HEK293T (cell line): ENCODE measurements at places on chromosomes 2 and 18.
A peak's percentile ranks its signal among the peaks of the same experiment; 100 is the strongest.

- DNase-seq, result no peak
These were observed 47.1 kb upstream of the ADAM23 start for GRCh38 chr2:206396211-206396610.

GRCh38 chr2:12964904-12965539 is 248.3 kb downstream of the TRIB2 start:
- DNase-seq, result no peak

GRCh38 chr18:36564841-36565240 is 264.0 kb downstream of the TPGS2 start:
- DNase-seq, result no peak

DNA sequence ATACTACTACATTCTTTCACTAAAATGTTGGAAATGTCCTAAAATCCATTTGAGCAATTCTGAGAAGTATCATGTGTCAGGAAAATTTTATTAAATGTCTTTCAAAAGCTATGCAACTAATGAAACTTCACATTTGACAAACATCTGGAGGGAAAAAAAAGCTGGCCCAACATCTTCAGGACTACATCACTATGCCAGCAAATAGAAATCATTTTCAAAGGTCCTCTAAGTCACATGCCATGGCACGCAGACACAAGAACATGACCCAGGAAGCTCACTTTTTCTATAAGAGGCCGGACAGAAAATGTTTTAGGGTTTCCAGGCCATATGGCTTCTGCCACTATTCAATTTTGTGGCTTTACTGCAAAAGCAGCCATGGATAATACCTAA is 11.6 kb downstream of the KANSL3 start:
- DNase-seq, result no peak

DNA sequence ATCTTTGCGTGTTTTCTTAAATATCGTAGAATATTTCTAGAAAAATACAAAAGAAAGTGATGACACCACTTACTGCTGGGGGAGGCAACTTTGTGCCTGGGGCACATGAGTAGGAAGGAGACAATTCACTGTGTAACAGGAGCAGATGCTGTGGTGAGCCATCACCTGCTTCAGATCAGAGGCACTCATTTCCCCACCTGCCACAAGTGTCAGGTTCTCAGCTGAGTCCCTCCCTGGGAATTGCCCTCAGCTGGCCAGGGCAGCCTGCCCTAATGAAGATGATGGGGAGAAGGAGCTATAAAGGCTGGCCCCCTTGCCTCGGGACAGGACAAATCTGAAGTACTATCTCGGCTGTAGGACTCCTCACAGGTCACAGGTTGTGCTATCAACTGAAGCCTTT is 322.8 kb downstream of the STK39 start:
- DNase-seq, result no peak

- DNase-seq, result no peak
These were observed 31.2 kb downstream of the EPC2 start for GRCh38 chr2:148675708-148676107.

DNA sequence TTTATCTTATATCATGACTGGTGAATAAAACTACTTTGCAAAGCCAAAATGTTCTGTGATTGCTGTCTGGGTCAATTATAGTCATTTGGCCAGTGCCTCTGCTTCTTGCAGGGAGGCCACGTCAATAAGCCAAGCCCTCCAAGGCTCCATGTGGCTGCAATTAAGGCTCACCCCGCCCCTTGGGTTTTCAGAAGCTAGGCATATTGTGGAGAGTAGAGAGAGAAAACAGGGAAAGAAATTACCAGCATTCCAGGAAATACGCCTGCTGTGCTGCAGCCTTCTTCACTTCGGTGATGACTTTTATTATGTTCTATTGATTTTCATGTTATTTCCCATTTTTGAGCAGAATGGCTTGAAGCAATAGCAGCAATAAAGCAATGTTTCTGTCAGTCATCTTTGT is 319.7 kb downstream of the SOX11 start:
- DNase-seq, result no peak

DNA sequence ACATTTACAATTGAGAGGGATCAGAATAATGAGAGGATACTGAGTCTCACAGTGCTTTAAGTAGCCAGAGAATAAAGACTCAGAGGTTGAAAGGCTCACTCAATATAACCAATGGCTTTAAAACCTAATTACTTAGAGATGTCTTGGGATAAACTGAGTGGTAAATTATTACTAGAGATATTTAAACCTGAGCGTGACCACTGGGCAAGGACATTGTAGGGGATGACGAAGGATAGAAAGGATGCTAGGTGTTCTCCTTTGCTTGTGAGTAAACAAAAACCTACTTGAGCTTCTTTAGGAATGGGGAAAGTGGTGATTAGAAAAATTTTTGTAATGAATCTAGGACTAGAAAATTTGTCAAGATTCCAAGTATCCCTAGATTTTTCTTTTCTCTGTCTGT is 12.0 kb upstream of the SLC38A11 start:
- DNase-seq, result no peak

GRCh38 chr18:58186258-58186948 is 142.4 kb downstream of the NEDD4L start:
- DNase-seq, result no peak

DNA sequence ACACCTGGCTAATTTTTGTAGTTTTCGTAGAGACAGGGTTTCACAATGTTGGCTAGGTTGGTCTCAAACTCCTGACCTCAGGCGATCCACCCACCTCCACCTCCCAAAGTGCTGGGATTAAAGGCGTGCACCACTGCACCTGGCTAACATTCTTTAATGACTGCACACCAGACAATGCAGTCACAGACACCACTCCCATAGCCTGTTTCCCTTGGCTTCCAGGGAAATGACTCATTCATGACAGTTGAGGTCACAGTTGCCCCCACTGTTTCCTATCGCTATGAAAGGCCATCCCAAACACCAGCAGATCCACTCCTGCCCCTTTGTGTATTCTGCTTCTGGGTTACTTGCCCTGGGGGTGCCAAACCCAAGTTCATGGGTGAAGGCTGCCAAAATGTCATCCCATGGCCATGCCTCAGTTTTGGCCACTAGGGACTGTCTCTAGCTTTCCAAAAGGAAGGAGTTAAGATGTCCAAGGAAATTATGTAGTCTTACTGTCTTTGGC is 8.7 kb downstream of the CHMP1B start:
- DNase-seq, result no peak

DNA sequence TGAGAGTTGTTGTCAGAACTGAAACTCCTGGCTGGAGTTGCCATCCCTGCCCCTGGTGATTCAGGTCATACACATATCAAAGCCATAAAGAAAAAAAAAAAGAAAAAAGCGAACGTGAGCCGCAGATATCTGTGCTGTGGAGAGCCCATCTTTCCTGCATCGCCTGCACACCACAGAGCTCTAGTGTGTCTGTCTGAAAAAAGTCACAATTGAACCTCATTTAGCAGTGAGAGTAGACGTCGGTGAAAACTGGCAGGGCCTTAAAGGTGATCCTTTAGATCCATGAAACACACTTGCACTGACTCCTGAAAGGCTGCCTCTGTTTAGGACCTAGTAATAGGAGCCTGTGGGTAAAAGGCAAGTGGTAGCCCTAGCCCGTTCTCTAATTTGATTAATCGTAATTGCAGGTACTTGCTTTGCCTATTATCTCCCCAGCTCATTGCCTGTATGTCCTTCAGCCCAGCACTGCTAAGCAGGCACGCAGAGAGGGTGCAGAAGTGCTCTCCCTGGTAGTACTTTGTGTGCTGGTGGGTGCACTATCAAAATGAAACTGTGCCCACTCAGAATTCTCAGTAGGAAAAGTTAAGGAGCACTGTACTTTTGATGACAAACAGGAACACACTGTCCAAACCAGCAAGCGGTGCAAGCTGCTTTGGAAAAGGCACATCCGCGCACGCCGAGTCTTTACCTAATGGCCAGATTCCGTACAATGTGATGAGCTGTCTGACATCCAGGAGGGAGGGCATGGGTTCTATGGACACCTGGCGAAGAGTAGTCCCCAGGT is 103.5 kb upstream of the ASB18 start:
- DNase-seq, result no peak

DNA sequence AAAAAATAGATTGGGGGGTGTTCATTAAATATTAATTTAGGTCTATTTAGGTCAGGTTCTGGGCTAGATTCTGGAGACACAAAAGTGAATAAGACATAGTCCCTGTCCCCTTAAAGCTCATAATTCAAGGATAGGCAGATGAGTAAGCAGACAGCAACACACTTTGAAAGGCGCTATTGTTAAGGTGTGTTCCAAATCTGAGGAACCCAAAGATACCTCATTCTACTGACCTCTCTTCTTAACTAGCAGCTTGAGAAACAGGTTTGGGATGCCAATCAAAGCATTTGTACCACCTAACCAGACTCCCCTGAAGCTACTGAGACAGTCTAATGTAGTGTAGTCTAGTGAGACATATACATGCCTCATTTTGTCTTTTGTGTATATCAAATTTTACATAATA is 34.8 kb downstream of the SEMA4F start:
- DNase-seq, result no peak

DNA sequence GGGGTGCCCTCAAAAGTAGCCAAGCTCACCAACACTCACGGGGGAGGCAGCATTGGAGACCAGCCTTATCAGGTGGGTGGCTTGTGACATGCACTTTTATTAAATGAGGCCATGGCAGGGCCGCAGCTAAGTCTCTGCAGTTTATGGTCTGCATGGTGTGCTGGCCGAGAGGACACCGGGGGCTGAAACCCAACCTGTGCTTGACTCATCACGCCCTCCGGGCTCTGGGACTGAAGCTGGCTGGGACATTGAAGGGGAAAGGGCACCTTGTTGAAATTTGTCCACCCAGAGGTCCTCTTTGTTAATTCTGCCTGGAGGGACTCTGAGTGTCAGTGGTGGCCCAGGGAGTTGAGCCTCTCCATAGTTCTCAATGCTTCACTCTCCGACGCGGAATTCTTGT is 17.7 kb upstream of the NTSR2 start:
- no peak for DNase-seq

- DNase-seq, result no peak
These were observed 168.6 kb downstream of the LDLRAD4 start for GRCh38 chr18:13386891-13387801.

DNA sequence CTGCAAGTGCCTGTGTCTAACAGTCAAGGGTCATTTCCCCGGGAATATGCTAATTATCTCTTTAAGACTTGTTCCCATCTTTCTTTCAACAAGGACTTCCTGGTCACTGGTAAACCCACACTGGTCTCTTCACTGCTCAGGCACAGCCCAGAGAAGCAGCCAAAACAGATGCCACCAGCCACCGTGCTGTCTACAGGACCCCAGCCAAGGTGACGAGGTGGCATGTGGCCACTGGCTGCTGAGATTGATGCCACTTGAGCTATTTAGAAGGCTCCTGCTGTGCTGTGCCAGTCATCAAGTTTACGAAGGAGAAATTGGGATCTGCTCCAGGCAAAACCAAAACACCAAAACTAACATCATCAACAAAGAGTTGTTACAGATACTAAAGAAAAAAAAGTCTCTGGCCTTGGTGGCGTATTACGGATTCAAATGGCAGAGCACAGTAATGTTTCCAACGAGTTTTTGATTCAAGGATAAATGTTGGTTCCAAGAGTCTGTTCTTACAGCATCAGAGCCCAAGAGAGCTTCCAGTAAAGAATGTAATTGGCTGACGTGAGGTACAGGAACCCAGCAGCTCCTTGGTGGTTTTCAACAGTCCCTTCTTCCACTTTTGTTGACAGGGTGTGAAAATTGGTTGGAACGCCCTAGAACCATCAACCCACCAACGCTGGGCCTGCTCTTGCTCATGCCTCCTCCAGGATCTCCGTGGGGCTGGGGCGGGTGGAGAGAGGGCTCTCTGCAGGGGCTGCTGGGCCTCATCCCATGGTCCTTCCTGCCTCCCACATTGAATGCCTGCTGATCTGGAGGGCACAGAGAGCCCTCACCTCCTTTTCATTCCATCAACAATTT is 63.7 kb upstream of the ZCCHC2 start:
- no peak for DNase-seq

GRCh38 chr2:159151198-159152127 is 135.0 kb downstream of the WDSUB1 start:
- no peak for DNase-seq

- no peak for DNase-seq
These were observed 93.3 kb downstream of the COL5A2 start for GRCh38 chr2:189086250-189086649.

GRCh38 chr2:136212426-136213378 is 94.8 kb upstream of the CXCR4 start:
- no peak for DNase-seq

GRCh38 chr2:164314148-164314547 is 307.1 kb downstream of the GRB14 start:
- peak; percentile 13 for DNase-seq

- peak; percentile 6 for DNase-seq
These were observed 2.7 kb upstream of the TGIF1 start for GRCh38 chr18:3447068-3447894.

DNA sequence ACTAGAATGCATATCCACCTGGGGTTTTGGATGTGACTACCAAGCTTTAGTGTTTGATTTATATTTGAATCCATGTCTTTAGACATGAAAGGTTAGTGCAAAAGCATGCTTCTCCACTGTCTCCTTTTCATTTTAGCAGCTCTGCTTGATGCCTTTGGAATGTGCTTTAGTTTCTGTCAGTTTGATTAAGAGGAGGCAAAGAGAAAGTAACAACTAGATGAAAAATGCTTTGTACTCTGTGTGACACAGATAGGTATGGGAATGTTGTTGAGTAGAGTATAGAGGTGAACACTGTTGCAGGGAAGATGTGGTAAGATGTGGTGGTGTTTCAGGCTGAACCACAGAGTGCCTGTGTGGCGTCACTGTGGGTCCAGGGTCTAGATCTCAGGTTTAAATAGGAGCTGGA is 19.8 kb downstream of the PIK3C3 start:
- DNase-seq, result no peak

GRCh38 chr2:191218292-191218898 is 26.8 kb upstream of the MYO1B start:
- peak; percentile 61 for DNase-seq

GRCh38 chr18:65808759-65809158 is 57.9 kb downstream of the CDH7 start:
- DNase-seq, result no peak

GRCh38 chr2:225008935-225009334 is 33.3 kb downstream of the DOCK10 start:
- DNase-seq, result peak; percentile 30

DNA sequence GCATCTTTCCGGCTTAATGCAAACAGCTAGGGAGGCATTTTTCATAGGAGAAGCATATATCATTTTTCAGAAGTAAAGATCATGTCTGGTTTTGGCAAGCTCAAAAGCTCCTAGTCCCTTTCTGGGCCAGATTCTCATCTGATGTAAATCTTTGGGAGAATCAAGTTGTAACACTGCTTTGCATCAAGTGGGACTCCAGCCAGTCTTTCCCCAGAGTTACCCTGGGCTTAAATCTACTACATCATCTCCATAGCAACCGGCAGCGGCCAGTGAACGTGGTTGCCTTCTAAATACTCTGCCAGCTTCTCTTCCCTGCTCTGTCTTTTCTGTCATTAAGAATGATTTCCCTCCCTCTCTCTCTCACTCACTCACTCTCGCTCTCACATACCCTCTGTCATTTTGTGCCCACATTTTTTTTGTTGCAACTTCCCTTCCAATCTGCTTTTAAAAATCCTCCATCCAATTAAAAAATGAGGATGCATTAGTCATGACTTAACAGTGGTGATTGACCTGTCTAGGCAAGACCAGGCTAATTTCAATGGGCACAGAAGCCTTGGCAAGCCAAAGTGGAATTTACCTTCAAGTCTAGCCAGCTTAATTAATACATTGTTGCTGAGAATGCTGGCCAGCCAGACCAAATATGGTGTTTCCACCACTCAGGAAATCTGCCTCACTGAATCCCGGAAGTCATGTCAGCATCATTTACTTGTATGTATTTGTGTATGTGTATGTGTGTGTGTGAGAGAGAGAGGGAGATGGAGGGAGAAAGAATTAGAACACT is 93.0 kb downstream of the NRP2 start:
- no peak for DNase-seq

- no peak for DNase-seq
These were observed 52.5 kb upstream of the ID2 start for GRCh38 chr2:8629402-8629801.
